Brain microvascular endothelial cell (primary cell): ENCODE measurements at places on chromosomes 2 and 18.

DNA sequence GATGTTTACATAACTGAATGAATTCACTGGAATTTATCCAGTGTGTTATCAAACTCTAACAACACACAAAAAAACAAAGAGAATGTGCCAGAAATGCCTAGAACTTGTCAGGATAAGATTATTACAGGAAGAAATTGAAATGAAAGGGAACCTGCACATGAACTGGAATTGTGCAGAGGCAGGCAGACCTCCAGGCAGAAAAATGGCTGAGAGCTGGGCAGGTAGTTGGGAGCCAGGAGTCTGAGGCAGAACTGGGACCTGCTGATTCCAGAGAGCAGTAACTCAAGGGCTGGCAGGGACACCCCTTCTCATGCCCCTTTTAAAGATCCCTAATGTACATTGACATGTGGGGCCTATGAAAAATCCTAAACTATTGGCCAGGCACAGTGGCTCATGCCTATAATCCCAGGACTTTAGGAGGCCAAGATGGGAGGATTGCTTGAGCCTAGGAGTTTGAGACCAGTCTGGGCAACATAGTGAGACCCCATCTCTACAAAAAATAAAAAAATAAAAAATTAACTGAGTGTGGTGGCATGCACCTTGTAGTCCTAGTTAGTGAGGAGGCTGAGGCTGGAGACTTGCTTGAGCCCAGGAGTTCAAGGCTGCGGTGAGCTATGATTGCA, 674 bp upstream of the SP110 start:
- no peak for DNase-seq

GRCh38 chr18:58785171-58785805, 79.4 kb upstream of the ZNF532 start:
- peak; percentile 73 for DNase-seq

GRCh38 chr2:43041661-43042360, 184.6 kb downstream of the ZFP36L2 start:
- DNase-seq: peak; percentile 81

GRCh38 chr2:4465671-4466070, 762.3 kb downstream of the DCDC2C start:
- DNase-seq: no peak

GRCh38 chr2:33141476-33141875, 194.7 kb downstream of the LTBP1 start:
- DNase-seq: no peak

GRCh38 chr2:236128321-236128720, 39.9 kb downstream of the GBX2 start:
- no peak for DNase-seq

- DNase-seq: no peak
Observed at GRCh38 chr2:4180631-4181030, 477.3 kb downstream of the DCDC2C start.

GRCh38 chr18:9609190-9609589, 5.2 kb downstream of the PPP4R1 start:
- DNase-seq: no peak

DNA sequence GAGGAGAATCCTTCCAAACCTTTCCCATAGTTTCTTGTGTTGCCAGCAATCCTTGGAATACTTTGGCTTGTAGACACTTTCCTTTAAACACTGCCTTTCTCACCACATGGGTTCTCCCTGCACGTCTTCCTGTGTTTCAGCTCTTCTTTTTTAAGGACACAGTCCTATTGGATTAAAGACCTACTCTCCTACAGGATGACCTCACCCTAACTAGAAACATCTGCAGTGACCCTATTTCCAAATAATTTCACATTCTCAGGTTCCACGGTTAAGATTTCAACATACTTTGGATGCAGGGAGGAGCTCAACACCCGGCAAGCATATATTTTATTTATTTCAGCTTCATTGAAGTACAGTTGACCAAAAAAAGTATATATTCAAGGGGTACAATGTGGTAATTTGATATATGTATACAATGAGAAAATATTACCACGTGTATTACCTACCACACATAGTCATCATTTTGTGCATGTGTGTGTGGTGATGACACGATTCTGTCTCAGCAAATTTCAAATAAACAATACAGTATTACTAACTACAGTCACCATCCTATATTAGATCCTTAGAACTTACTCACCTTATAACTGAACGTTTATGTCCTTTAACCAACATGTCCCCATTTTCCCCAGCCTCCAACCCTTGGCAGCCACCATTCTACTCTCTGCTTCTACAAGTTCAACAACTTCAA, 745.0 kb downstream of the CBLN2 start:
- no peak for DNase-seq

DNA sequence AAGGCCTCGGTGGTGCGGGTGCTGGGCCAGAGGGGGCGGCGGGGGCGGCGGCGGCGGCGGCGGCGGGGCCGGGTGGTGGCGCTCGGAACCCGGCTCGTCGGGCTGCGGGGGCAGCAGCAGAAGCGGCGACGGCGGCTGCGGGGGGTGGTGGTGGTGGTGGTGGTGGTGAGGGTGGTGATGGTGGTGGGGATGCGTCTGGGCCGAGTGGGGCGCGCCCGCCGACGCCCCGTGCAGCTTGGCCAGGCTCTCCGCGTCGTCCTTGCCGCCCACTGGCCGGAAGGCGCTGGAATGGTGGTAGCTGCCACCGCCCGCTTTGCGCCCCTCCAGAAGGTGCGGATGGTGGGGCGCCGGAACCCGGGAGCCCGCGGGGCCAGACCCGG, 4.4 kb downstream of the SKOR2 start:
- no peak for DNase-seq

DNA sequence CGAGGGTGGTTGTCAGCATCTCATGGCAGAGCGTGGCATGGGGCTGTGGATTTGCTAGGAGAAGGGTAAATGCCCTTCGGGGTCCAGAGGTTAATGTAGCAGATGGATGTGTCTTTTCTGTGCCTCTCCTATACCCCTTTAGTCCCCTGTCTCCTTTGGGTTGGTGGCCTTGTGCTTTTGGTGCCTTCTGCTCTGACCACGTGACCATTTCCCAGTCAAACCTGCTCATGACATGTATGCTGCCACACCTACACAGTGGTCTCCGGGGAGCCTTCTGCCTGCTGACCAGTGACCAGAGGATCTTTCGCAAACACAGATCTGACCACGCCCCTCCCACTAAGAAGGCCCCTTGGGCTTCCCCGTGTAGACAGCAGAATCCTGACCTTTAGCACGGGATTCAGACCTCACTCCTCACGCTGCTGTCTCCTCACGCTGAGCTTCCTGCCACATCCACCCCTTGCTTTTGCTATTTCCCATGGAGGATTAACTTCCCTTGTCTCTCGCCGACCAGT, 116.2 kb downstream of the ACOXL start:
- DNase-seq: no peak

DNA sequence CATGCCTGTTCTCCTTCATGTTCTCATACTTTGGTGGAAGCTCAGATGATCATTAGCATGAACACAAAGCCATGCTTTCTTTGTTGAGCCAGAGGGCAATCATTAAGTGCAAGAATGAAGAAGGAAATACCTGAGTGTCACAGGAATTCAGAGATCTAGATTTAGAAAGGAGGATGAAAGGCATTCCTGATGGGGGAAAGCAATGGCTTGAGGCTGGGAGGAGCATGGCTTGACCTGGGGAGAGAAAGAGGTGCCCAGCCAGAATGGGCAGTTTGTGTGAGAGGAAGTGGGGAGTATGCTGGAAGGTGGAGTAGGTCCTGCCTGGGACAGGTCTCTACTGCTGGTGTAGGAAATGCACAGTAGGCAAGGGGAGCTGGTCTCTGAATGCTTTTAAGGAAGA, 35.1 kb downstream of the SLC4A3 start:
- DNase-seq: no peak

GRCh38 chr2:15939854-15940660, at the start of gene MYCN:
Gene MYCN, plus strand, starts transcription at chr2:15940550. Its CDS starts 1,515 bp downstream, at chr2:15942065.
- DNase-seq: peak; percentile 11

GRCh38 chr2:174682578-174683391, 81.5 kb downstream of the CHRNA1 start:
- peak; percentile 29 for DNase-seq

- DNase-seq: peak; percentile 29
Observed at GRCh38 chr2:180722551-180723239, 257.7 kb upstream of the UBE2E3 start.

DNA sequence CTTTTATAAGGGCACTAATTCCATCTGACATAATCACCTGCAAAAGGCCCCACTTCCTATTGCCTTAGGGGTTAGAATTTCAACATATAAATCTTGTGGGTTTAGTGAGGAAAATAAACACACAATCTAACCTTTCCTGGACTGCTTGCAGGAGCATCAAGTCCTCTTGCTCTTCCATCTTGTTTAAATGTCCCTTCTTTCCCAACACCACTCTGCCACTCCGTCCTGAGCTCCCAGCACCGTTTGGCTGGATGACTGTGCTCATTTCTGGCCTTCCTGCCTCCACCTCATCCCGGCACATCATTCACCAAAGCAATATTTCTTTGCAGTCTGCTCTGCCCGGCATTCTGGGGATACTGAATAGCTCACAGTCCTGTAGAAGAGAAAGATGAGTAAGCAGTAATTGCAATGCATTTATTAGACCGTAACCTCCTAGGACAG, 247.8 kb downstream of the BCL2 start:
- no peak for DNase-seq

DNA sequence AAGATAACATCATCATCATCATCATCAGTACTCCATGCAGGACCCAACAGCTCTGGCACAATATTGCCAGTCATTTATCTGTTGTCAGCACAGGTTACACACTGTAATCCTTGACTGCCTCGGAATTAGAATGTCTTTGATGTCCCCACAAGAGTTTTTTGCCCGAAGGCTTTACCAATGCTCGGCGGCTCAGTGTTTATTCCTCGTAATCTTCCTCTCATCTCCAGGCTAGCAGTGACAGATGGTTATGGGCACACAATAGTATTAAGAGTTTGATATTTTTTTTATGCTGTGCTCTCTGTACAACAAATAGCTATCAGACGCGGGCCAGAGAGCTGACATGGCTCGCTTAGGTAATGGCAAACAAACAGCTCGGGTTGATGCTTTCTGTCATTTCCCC, 515.2 kb downstream of the ZEB2 start:
- DNase-seq: no peak

DNA sequence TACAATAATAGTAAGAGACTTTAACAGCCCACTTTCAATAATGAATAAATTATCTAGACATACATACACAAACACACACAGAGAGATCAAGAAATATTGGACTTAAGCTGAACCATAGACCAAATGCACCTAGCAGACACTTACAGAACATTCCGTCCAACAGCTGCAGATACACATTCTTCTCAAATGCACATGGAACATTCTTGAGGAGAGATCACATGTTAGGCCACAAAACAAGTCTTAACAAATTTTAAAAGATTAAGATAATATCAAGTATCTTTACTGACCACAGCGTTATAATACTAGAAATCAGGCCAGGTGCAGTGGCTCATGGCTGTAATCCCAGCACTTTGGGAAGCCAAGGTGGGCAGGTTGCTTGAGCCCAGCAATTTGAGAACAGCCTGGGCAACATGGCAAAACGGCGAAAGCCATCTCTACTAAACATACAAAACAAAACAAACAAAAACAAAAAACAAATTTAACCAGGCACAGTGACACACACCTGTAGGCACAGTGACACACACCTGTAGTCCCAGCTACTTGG, 7.4 kb downstream of the CERKL start:
- DNase-seq: no peak

DNA sequence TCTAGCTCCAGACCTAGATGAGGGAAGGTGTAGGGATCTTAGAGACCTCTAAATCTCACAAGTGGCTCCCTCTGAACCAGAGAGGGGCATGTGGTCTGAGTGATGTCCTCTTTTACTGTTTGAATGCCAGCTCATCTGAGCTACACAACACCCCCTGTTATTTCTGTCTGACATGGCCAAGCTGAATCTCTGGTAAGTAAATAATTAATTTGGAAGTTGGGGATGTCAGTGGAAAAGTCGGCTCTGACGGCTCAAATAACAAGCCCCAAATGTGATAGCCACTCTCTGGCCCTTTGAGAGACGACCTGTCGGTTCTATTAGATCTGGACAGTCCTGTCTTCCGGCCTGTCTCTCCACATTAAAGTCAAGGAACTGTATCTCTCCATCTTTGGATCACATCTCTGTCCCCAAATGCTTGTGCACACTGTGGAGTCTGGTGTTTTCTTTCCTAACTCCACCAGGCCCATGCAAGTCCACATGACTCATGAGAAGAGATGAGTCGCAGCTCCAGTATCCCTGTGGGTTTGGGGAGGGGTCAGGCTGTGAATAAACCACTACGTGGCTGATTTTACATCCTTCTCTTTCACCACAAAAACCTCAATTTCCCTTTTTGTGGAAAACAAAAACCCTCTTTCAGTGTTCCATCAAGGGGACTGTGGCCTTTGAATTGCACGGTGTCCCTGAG, 52.5 kb downstream of the SETBP1 start:
- peak; percentile 90 for DNase-seq

DNA sequence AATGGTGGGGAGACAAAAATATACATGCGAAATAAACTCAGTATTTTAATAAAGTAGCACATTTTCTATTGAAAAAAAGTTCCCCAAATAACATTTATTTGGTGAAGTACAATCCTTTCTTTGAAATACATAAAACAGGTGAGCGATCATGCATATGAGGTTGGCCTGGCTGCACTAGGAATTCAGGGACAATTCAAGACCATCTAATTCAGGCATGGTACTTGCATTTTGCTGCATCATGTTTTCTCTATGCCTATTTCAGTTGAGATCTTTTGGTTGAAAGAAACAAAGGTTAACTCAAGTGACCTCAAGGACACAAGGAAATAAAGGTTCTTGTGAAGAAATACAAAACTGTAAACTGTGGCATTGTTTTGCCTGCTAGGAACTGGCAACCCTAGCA, 19.8 kb upstream of the TAF4B start:
- DNase-seq: no peak

DNA sequence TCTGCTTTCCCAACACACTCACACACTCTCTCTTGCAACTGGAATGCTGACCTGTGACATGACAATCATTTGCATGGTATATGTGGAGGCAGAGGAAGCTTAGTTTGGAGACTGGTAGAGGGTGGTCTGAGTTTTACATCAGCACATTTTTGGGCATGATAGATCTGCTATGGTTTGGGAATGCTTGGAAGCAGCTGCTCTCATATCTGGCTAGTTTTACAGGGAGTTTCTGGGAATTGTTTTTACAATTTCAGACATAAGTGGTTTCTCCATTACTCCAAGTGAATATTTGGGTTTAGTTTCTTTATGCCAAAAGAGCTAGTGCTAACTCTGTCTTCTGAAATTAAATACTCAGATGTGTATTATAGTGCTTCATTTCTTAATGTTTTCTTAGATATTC, 977.6 kb downstream of the SUCLG1 start:
- no peak for DNase-seq

GRCh38 chr2:232523682-232524597, 2.0 kb upstream of the CHRND start:
- DNase-seq: no peak

DNA sequence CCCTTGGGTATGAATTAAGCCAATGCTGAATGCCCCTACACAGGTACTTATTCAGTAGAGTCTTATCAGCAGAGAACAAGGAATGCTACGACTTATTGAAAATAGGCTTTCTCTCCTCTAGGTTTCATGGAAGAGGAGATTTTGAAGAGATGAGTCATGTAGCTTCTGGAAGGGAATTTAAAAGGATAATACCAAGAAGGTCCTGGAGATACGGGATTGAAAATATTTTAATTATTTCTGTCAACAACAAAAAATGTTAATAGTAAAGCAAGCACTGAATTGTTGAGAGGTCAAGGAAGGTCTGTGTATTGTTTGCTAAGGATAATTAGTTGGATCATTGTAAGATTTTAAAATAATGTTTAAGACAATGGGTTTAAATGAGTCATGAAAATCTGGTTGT, 293.0 kb upstream of the SPHKAP start:
- DNase-seq: no peak
